ENCODE measurements at places on chromosomes 2 and 18.

DNA sequence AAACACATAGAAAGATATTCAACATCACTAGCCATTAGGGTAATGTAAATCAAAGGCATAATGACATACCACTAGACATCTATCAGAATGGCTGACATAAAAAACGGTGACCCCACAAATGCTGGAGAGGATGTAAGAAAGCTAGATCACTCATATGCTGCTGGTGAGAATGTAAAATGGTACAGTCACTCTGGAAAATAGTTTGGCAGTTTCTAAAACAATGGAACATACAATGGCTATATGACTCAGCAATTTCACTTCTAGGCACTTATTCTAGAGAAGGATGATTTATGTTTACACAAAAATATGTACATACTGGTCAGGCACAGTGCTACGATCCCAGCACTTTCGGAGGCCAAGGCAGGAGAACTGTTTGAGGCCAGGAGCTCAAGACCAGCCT, 87.3 kb downstream of the COLEC12 start:
- no peak for DNase-seq

DNA sequence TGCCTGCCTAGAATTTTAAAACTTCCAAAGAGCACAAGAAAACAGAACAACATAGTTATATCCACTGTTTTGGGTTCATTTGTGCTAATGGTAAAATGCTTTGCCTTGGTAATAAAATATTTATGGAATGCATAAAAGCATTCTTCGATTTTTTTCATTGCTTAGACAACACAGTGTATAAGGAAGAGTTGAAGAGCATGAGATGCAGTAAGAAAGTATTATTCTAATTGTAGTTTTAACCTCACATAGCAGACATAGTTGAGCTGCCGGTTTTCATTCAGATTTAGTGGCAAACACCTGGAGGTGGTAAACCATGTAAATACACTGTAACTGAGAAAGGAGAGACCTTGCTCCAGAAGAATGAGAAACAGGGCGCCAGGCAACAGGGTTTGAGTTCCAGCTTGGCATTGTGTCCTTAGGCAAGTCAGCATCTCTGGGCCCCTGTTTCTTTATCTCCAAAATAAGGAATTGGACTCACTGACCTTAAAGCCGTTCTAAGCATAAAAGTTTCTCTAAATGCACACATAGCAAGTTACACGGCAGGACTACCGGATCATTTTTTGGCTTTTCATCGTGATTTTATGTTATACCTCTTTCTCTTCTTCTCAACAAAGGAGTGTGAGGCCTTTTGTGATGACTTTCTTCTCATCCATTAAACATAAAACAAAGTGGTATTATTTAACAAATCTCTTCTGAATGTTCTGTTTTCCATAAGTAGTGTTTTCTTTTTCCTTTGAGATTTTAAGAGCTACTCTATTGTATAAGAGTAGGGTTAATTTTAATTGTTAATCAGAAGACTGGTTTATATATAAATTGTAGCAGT, 7.9 kb downstream of the UGP2 start:
- DNase-seq, result no peak

DNA sequence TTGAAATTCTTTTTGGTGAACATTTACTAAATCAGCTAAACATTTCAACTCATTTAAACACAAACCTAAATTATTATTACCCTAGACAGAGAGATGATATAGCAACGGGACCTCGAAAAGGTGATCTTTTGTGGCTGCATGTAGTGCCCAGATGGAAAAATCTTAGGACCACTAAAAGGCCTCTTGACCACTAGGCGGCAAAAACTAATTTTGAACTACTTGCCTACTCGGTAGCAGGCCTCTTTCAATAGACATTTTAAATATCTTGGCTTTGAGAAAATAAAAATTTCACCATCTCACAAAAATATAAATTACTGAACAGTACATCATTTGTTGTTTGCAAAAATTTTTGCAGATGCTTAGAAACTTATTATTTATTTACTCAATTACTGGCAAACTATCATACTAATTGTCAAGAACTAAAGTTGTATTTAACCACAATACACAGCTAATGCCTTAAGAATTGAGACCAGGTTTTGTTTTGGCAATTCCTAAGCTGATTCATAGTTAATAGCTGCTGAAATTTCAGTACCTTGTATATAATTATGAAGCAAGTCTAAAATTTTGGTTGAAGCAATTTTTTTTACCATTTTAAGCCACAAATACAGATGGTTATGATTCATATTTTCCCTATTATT, 9.4 kb downstream of the COL3A1 start:
- DNase-seq, result no peak

- peak; percentile 4 for DNase-seq
Measured at GRCh38 chr2:85327160-85327821, 498 bp downstream of the TGOLN2 start.

DNA sequence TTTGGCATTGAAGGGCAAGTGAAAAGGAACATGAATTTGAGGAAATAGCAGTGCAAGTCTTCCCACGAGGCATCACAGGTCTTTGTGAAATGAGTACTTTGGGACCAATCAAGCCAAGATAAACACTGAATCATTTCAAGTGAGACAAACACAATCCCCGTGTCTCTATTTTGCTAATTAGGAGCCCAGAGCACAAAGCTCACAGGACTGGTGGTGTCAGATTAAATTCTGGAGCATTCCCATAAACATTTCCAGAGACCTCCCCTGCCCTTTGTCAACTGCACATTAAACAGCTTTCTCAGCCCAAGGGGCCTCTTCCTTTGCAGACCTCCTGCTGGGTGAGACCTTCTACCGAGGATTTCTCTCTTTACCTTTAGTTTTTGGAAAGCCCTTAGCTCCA, 50.7 kb downstream of the DAPL1 start:
- peak; percentile 5 for DNase-seq

GRCh38 chr2:74817304-74817675, 16.6 kb upstream of the HK2 start:
- DNase-seq, result no peak

DNA sequence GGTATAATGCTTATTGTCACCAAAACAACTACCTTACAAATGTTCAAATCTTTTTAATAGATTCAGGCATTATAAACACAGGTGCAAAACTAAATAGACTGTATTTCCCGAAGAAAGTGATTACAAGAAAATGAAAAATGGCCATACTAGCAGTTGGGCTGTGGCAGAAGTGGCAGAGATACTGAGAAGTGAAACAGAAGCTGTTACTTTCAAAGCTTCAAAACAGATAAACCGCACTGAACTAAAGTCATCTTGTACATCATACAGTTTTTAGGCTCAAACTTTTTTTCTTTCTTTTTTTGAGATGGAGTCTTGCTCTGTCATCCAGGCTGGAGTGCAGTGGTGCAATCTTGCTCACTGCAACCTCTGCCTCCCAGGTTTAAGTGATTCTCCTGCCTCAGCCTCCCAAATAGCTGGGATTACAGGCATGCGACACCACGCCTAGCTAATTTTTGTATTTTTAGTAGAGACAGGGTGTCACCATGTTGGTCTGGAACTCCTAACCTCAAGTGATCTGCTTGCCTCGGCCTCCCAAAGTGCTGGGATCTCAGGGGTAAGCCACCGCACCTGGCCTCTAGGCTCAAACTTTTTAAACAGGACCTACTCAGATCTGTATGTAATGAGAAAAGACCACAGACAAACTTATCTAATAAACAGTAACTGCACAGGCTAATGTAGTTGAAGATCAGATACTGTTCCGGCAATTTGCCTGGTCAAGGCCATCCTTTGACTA, 77.9 kb upstream of the SATB2 start:
- no peak for DNase-seq

GRCh38 chr18:26021061-26021754, 69.2 kb downstream of the SS18 start:
- no peak for DNase-seq

GRCh38 chr2:145723872-145724271, 1204.0 kb upstream of the ZEB2 start:
- DNase-seq, result no peak

DNA sequence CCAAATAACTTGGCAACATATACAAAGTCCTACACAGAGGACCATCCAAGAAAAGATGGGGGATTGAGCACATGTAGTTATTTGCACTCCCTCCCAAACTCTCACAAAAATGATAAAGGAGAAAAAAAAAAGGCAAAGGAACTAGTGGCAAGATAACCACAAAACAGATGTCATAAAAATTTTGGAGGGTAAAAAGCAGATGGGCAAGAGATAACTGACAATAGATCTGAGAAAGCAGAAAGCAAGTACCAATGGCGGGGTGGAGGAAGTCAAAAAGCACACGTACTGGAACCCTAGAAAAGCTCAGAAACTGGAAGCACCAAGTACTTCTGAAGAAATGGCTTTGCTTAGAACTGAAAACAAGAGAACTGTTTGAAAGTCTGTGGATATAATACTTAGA, 82.0 kb downstream of the WDPCP start:
- DNase-seq, result no peak

- no peak for DNase-seq
Measured at GRCh38 chr2:159438720-159439353, 152.3 kb upstream of the WDSUB1 start.

GRCh38 chr2:134078354-134078753, 175.5 kb upstream of the MGAT5 start:
- DNase-seq, result no peak

DNA sequence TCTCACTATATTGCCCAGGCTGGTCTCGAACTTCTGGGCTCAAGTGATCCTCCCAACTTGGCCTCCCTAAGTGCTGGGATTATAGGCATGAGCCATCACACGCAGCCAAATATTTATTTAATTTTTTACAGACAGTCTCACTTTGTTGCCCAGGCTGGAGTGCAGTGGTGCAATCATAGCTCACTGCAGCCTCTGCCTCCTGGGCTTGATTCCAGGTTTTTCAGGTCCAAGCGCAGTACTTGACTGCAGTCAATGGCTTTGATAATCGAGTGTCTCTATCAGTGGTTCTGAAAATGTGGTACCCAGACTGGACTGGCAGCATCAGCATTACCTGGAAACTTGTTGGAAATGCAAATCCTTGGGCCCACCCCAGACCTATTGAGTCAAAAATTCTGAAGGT, 63.1 kb downstream of the PLB1 start:
- no peak for DNase-seq

- DNase-seq, result no peak
Measured at GRCh38 chr2:10151462-10151861, 28.9 kb downstream of the RRM2 start.

DNA sequence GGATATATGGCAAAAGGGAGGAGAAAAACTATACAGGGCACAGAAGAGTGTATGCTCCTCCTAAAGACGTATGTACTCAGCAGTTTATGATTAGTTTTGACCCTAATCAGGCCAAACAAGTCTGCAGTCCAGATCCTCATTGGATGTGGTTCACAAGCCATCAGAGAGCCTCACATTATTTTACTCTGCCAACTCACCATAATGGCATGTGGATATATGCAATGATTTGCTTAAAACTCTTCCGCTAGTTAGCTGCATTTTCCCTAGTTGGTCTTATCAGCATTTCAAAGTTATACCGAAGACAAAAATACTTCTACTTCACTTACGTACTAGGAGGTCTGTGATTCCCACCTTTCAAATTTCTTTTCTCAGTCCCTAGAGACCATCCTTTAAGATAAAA, 198.4 kb downstream of the CMPK2 start:
- DNase-seq, result no peak

DNA sequence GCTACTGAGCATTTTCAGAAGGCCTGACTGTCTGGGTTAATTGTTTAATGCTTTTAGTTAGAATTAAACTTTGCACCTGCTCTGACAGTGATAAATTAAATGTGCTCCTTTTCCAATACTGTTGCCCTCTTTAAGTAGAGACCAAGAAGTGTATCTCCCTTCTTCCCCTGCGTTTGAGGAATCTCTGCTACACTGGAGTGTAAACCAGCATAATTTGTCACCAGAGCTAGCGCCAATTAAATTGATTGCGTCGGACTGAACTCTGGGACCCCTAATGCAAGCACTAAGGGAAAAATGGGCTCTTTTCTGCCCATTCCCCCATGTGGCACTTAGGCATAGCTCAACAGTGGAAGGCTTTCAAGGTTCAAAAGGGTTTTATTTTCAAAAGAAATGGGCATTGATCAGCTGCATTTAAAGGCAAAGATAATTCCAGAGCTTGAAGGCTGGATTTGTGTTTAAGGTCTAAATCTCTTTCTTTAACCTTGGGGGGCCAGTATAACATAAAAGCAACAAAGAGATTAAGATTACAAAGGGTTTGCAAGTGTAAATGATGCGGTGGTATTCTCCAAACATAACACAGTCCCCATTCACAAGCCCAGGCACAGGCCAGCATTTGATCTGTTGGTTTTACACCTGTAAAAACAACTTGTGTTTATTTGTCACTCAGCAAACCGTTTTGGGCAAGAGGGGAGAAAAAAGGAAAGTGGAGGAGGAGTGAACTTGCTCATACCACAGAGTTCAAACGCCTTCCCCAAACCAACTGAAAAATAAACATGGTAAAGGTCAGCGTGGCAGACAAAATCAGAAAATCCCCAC, 427.6 kb downstream of the BCL11A start:
- no peak for DNase-seq

GRCh38 chr2:623130-623922, 53.9 kb downstream of the TMEM18 start:
- DNase-seq, result no peak

DNA sequence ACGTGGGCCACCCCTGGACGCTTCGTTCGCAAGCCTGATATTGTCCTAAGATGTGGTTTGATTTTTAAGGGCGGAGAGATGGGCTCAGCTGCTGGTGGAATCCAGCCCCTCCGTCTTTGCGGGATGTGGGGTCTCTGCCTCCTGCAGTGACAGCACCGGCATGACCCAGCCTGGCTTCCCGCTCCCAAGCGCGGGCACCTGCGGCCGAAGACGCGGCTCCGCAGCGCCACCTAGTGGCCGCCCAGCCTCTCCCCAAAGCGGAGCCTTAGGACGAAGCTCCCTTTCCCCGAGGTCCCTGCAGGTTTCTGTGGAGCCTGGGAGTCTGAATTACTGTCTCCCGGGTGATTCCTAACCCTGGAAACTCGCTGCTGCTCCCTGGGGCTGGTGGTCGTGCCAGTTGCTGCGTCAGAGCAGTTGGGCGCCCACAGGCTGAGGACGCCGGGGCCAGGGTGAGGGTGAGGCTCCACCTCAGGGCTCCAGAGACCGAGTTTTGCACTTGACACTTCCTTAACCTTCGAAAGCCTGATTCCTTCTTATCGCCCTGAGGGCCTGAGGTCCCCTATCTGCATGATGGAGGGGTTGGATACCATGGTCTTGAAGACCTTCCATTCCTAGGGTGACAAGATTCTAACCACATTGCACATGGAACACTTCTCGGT, 137.5 kb downstream of the TPO start:
- DNase-seq, result peak; percentile 59

GRCh38 chr2:60318544-60318943, 234.9 kb downstream of the BCL11A start:
- no peak for DNase-seq

- DNase-seq, result no peak
Measured at GRCh38 chr2:121595012-121595891, 54.0 kb downstream of the CLASP1 start.

Data from NCI-H2081 (cell line).